Spinal cord (tissue), 10 donors: ENCODE measurements at places on chromosomes 12 and 14. TPM values are rescaled to one million over a fixed set of nuclear protein-coding genes. Genes with fewer than 3 reads are reported as not detected.

The TMEM106C gene
- 120 TPM for total RNA-seq

GRCh38 chr14:25086821-25087396 is 37.0 kb upstream of the STXBP6 start:
- H3K4me1 ChIP-seq, result no peaks in the 10 kb centered on the region
- DNase-seq, result no peak
- no peaks in the 10 kb centered on the region for H3K36me3 ChIP-seq
- no peak overlapping the region for H3K4me3 ChIP-seq

- H3K4me1 ChIP-seq, result peaks cover 3% of the 10 kb centered on the region
- H3K27ac ChIP-seq, result peak overlapping the region; percentile 82
- H3K36me3 ChIP-seq, result no peaks in the 10 kb centered on the region
- H3K4me3 ChIP-seq, result no peak overlapping the region
- H3K27me3 ChIP-seq, result no peaks in the 10 kb centered on the region
- DNase-seq, result peak; percentile 84
These were observed 122.0 kb downstream of the RAD51B start for GRCh38 chr14:67941456-67942018.

DNA sequence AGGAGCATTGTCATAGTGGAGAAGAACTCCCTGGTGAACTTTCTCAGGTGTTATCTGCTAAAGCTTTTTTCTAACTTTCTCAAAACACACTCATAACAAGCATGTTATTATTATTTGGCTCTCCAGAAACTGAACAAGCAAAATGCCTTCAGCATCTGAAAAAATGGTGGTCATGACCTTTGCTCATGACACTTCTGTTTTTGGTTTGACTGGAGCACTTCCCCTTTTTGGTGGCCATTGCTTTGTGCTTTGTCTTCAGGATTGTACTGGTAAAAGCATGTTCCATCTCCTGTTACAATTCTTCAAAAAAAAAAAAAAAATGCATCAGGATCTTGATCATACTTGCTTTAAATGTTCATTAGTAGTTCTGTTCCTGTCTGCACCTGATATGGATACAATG is 1241.6 kb upstream of the USP15 start:
- no peaks in the 10 kb centered on the region for H3K27me3 ChIP-seq
- no peaks in the 10 kb centered on the region for H3K4me1 ChIP-seq
- no peak for DNase-seq

DNA sequence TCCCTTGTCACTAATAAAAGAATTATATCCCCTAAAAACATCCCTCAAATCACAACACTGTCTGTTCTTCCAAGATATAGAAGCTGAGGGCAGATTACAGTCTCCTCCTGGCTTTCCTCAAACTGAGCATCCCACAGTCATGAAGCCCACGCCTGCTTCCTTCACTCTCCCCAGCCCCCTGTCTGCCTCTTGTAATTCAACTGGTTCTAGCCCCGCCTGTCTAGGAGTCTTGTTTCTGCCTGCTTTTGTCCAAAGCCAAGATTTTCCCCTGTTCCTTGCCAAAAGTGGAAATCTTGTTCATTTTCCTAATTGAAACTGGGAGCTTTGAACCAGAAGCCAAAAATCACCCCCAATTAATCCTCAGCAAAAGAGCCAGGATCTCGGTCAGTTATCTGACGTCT is 35.9 kb upstream of the PWP1 start:
- DNase-seq, result no peak
- H3K27me3 ChIP-seq, result no peaks in the 10 kb centered on the region
- peaks cover 5% of the 10 kb centered on the region for H3K36me3 ChIP-seq
- no peak overlapping the region for H3K4me3 ChIP-seq

DNA sequence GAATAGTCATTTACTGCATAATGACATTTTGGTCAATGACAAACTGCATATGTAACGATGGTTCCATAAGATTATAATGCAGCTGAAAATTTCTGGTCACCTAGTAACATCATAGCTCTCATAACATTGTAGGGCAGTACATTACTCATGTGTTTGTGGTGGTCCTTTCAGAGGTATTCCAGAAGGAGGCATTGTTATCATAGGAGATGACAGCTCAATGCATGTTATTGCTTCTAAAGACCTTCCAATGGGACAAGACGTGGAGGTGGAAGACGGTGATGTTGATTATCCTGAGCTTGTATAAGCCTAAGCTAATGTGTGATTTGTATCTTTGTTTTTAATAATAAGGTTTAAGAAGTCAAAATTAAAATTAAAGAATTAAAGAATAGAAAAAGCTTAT is 43.8 kb upstream of the TSPAN11 start:
- no peak for DNase-seq
- no peak overlapping the region for H3K4me3 ChIP-seq
- H3K27me3 ChIP-seq, result no peaks in the 10 kb centered on the region
- no peak overlapping the region for H3K27ac ChIP-seq

GRCh38 chr14:30373526-30373925 is 185.4 kb upstream of the G2E3 start:
- DNase-seq, result no peak
- H3K27me3 ChIP-seq, result no peaks in the 10 kb centered on the region
- H3K27ac ChIP-seq, result no peak overlapping the region
- H3K4me3 ChIP-seq, result no peak overlapping the region

DNA sequence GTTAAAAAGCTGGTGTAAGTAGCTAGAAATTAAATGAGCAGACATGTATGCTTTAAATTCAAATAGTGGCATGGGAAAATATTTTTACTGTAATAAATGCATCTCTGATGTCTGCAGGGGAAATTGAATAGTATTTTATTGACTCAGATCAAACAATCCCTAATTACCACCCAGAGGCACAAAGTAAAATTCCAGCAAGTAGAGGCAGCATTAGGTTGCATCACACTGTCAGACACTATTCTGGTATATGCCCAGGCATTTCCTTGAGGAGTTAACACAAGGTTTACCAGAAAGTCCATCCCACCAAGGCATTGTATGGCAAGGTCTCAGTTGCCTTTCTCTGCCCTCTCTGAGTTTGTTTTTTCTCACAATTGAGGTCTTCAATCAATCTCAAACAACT is 201.6 kb upstream of the KITLG start:
- H3K27me3 ChIP-seq, result no peaks in the 10 kb centered on the region
- no peaks in the 10 kb centered on the region for H3K4me1 ChIP-seq
- no peaks in the 10 kb centered on the region for H3K36me3 ChIP-seq
- H3K27ac ChIP-seq, result no peak overlapping the region

DNA sequence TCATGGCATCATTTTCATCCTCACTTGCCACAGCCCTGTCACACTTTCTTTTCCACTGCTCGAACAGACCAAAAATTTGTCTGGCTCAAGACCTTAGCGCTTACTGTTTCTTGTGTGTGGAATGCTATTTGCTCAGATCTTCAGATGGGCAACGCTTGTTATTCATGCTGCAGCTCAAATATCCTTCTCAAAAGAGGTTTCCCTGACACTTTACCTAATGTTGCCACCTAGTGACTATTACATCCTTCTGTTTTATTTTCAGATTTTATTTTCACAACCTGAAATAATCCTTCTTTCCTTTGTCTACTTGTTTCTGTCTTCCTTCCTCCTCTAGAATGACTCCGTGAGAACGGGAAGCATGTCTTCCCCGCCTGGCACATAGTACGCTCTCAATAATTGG is 5.6 kb downstream of the FBXO33 start:
- H3K4me3 ChIP-seq, result no peak overlapping the region
- H3K4me1 ChIP-seq, result peaks cover 3% of the 10 kb centered on the region
- DNase-seq, result no peak
- H3K36me3 ChIP-seq, result no peaks in the 10 kb centered on the region

DNA sequence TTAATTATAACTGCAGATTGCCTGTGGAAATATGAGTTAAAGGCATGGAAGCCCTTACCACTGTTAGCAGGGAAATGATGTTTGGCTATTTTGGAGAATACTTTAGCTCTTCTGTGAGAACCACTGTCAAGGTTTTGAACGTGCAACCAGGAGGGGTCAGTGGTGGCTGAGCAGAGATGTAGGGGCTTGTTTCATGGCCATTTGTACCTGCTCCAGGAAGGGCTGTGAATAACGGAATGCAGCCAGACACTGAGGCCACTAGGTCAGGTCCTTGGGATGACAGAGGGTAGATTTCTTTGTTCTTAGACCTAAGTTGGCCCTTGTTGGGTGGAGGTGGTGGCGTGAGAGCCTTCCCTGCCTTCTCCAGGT is 8.3 kb downstream of the TRAF3 start:
- peaks cover 13% of the 10 kb centered on the region for H3K4me1 ChIP-seq
- H3K27me3 ChIP-seq, result no peaks in the 10 kb centered on the region
- no peaks in the 10 kb centered on the region for H3K36me3 ChIP-seq
- H3K27ac ChIP-seq, result no peak overlapping the region
- DNase-seq, result no peak

DNA sequence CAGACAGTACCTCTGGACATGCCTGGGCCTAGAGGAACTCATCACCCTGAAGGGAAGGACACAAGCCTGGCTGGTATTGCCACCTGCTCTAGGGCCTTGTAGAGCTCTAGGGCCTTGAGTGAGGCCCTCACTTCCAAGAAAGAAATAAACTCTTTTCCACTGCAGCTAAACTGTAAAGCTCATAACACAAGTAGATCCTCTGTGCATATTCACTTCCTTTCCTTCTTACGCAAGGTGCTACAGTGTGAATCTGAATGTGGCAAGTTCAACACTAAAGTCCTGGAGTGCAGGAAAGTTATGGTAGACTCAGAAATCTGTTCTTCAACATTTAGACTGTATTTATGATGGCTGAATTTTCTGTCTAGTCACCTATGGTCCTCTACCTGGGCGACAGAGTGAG is 14.5 kb downstream of the RNASE3 start:
- H3K27me3 ChIP-seq, result no peaks in the 10 kb centered on the region
- no peak for DNase-seq
- H3K4me1 ChIP-seq, result no peaks in the 10 kb centered on the region
- no peak overlapping the region for H3K4me3 ChIP-seq

GRCh38 chr12:17017402-17017801 is 411.4 kb upstream of the LMO3 start:
- H3K36me3 ChIP-seq, result no peaks in the 10 kb centered on the region
- no peak for DNase-seq
- H3K4me1 ChIP-seq, result no peaks in the 10 kb centered on the region
- no peaks in the 10 kb centered on the region for H3K27me3 ChIP-seq
